Activated naive CD4-positive, alpha-beta T cell treated with Interleukin-2 at 50 U/mL for 16 hours (primary cell): ENCODE measurements at places on chromosomes 3 and 15.

DNA sequence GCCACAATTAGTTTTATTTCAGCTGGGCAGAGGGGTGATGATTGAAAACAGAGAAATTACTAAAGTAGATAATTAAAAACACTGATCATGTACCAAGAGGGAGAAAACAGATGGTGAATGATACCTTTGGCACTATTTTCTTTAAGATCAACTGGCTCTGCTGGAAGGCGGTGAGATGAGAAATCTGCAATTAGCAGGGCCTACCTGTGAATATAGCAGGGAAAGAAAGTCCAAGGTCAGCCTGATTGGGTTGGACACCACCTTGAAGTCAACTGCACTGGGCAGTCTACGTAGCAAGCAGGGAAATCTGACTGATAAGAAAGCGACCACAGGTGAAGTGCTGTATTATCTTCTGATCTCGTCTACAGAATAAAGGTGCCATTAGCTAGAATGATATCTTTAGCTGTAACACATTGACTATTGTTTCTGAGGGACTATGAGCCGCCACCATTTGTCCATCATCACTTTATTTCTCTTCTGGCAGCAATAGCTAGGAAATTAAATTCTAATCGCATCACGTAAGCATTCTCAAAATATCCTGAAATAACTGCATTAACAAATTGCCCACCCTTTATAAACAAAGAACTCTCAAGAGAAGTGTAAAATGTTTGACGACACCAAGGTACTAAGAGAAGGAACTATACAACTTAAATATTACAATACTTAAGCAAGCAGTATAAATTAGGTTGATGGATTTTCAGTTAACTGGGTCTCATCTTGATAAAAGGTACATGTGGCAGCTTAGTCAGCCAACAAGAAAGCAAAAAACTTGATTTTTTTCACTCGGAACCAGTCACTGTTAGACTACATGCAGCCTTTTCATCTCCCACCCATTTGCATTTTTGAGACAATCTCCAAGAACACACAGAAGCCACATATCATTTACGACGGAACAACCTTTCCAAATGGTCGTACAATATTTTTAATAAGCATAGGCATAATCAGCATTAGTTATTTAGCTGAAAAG lies 1.3 kb downstream of the NEDD4 start:
- no peak for DNase-seq

DNA sequence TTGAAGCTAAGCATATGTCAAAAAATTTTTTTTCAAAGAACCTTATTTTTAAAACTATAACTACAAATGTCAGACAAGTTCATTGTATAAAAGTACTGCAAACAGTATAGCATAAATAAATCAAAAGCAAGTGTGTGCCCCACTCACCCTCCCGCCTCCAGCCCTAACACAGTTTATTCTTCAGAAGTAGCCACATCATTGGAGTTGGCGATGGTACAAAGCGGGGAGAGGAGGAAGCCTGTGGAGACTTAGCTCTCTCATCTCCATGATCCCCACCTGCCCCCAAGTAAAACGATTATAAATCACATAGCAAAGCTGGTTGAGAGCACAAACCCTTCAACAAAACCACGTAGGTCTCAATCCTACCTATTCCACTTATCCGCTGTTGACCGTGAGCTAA lies 33.6 kb downstream of the FOXP1 start:
- no peak for DNase-seq

- DNase-seq: no peak
These were observed 215.9 kb downstream of the GBE1 start for GRCh38 chr3:81545572-81545971.

DNA sequence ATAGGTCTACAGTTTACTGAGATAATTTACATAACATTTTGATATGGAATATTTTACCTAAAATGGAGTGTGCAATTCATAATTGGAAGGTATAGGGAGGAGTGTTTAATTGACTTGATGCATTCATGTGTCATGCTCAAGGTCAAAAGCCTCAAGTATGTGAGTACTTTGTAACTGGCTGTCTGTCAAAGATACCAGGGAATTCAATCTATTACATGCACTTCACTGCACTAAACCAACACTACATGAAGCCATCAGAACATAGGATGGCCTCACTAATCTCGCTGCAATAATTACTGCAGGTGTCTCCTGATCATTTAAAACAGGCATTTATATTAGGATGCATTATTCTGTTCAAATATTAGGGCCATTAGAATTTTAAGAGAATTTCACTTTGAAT lies 367.2 kb downstream of the CNTN4 start:
- no peak for DNase-seq

DNA sequence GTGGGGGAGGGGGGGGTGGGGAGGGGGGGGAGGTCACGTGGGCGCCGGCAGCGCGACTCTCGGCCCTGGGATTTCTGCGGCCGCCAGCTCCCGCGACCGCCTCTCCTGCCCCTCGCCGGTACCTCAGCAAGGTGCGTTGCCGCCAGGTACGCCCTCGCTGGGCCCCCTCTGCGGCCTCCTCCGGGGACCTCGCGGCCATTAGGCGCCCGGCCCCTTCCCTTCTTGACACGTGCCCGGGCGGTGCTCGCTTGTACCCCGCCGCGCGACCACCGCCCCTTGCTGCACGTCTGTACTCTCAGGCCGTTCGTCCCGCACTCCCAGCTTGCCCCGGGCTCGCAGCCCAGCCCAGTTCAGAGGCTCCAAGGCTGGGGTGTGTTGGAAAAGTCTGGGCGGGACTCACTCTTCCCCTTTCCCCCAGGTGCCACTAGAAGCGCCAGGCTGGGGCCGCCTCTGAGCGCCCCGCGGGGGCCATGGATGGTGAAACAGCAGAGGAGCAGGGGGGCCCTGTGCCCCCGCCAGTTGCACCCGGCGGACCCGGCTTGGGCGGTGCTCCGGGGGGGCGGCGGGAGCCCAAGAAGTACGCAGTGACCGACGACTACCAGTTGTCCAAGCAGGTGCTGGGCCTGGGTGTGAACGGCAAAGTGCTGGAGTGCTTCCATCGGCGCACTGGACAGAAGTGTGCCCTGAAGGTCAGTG lies at the start of gene MAPKAPK3:
TSS of gene MAPKAPK3 (plus strand) at position 56 of the 696 bp plus-strand sequence. CDS start at position 471, 415 bp downstream.
- DNase-seq: peak; percentile 49

GRCh38 chr3:184399410-184399809 lies 19.6 kb downstream of the CHRD start:
- no peak for DNase-seq

GRCh38 chr15:74130849-74131627 lies 652 bp downstream of the ISLR2 start:
- DNase-seq: no peak

GRCh38 chr3:158272081-158272480 lies 162.2 kb downstream of the RSRC1 start:
- DNase-seq: no peak

- DNase-seq: no peak
These were observed 4.4 kb upstream of the DNAJB8 start for GRCh38 chr3:128471110-128471509.

DNA sequence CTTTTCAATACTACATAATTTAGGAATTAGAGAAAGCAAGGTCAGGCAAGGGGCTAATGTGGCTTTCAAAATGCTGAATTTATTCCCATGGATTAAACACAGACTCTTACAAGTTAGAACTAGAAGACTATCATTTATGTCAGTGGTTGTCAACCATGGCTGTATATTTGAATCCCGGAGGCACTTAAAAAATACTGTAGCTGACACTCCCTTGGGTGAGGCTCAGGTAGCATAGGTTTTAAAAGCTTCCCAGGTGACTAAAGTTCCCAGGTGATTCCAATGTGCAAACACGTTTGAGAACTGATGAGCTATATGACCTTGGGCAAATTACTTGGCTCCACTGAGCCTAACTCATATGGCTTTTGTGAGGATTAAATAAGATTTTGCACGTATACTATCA lies 29.6 kb downstream of the AAGAB start:
- no peak for DNase-seq

- no peak for DNase-seq
These were observed 6.3 kb downstream of the PDZRN3 start for GRCh38 chr3:73618461-73618860.

DNA sequence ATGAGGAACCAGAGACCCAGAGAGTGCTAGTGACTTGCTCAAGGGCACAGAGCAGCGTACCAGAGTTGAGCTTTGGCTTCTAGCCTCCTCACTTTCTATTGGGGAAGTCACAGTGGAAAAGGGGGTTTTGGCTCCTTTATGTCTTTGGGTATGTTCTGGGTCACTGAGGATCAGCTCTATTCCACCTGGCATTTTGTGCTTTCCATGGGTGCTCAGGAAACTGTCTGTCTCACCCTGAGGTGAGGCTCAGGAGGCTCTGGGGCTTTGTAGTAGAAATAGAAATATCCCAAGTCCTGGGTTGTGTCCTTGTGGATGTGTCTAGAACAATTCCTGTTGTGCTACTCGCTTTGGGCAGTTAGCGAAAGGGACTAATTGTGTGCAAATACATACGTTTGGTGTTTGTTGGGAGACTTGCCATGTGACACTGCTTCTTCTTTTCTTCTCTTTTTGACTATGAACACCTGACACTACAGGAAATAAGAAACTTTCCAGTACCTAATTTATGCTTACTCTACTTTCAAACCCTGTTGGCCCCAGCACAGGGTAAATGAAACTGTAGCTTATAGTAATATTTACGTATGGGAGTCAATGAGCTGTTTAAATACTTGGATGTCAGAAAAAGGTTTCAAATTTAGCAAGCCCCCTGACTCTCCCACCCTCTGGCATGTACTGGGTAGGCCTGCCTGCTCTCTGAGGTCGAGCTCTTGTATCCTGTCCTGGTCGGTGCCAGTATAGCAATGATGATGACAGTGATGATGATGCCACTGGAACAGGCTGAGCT lies 35.6 kb downstream of the SMAD3 start:
- DNase-seq: peak; percentile 77

- no peak for DNase-seq
These were observed 11.6 kb downstream of the FMN1 start for GRCh38 chr15:33182926-33183325.

GRCh38 chr3:13470894-13471574 lies 9.1 kb upstream of the HDAC11 start:
- no peak for DNase-seq

- DNase-seq: no peak
These were observed 74.6 kb downstream of the ZBTB20 start for GRCh38 chr3:115072265-115073021.

- no peak for DNase-seq
These were observed 35.0 kb upstream of the MGLL start for GRCh38 chr3:127857333-127857732.

DNA sequence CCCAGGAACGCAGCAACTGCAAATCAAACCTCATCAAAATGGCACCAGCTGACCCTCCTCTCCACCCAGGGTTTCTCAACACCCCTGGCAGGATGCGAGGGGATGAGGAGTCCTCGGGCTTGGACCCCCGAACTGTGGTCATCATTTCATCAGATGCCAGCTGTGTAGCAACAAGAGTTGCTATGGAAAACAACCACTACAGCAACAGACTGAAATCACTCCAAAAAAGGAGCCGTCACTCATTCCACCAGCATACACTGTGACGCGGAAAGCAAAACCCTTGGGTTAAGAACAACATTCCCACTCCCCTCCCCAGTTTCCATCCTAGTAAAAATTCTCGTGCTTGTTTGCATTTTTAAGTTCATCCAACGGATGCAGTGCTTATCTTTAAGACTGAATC lies 40.1 kb downstream of the VGLL4 start:
- no peak for DNase-seq

DNA sequence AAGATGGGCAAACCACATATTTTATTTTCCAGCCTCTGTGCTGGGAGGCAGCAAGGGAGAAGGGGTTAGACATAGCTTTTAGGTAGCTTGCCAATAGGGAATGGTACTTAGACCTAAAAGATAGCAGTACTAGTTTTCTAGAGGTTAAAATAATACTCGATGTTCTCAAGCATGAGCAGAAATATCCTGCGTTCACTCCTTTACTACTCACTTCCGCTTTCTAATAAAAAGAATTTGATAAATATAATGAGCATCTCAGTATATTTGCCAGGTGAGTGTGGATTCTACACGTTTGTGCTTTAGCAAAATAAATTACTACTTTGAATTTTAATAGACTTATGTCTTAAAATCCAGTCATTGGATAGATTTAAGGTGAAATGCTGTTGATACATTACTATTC lies 39.4 kb upstream of the CD47 start:
- no peak for DNase-seq

DNA sequence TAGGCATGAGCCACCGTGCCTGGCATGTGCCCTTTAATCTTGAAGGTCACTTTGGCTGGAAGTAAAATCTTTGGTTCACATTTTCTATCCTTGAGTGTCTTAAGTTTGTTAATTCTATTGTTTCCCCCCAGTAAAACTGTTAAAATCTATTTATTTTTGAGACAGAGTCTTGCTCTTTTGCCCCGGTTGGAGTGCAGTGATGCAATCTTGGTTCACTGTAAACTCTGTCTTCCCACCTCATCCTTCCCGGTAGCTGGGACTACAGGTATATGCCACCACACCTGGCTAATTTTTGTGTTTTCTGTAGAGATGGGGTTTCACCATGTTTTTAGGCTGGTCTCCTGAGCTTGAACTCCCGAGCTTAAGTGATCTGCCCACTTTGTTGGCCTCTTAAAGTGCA lies 7.7 kb downstream of the PPP4R2 start:
- no peak for DNase-seq

DNA sequence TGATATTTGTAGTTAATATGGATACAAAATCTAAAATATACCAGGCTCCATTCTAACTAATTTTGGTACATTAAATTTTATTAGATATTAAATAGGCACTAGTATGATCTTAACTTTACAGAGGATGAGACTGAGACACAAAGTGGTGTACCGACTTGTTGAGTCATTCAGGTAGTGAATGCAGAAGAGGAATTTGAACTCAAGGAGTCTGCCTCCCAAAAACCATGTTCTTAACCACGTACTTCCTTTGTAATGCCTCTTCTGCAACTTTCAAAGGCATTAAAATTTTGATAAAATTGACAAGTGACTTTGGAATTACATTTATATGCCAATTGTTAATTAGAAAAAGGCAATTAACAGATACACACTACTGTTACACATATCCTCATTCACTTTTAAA lies 61.8 kb downstream of the ZBBX start:
- no peak for DNase-seq

DNA sequence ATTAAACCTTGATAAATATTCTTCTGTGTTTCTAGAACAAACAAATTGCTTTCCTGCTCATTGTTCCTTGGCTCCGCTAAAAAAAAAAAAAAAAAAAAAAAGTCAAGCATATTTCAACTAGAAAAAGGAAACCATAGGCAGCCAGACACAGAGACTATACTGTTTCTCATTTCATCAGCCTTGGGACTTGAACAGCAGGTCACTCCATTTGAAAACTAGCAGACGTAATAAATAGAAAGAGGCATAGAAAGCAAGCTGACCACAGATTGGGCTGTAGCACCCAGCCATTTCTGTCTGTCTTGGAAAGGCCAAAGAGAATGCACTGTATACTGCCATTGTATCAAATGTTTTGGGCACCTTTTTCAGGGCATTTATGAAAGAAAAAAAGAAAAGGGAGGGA lies 697.1 kb downstream of the NLGN1 start:
- DNase-seq: no peak

GRCh38 chr3:129393271-129393670 lies 35.2 kb downstream of the EFCAB12 start:
- no peak for DNase-seq

- no peak for DNase-seq
These were observed 107.6 kb downstream of the IL20RB start for GRCh38 chr3:137065381-137065780.

- no peak for DNase-seq
These were observed 64.0 kb downstream of the ITGB5 start for GRCh38 chr3:124823206-124823605.
